ENCODE measurements at places on chromosomes 11 and 22. TPM values are rescaled to one million over a fixed set of nuclear protein-coding genes. Genes with fewer than 3 reads are reported as not detected.

Gene HEPHL1
- total RNA-seq: 0.79 TPM

Gene HPX
- total RNA-seq: 0.28 TPM

Gene SCUBE2
- not detected for total RNA-seq

Gene NUDT8
- total RNA-seq: 18.3 TPM

Gene BTBD18
- total RNA-seq: not detected

Gene OOSP1
- not detected for total RNA-seq

Gene SMTNL1
- total RNA-seq: not detected

Gene PPM1F
- total RNA-seq: 29.3 TPM

Gene CHEK1
- total RNA-seq: 28.4 TPM

Gene FJX1
- 76.9 TPM for total RNA-seq

Gene NXPE2
- total RNA-seq: not detected

Gene OR2AG2
- 0.07 TPM for total RNA-seq

Gene ROM1
- 1.7 TPM for total RNA-seq

Gene LDHAL6A
- not detected for total RNA-seq

Gene MIEF1
- total RNA-seq: 31.8 TPM

Gene ZBED4
- total RNA-seq: 17.5 TPM

Gene FOLR2
- not detected for total RNA-seq

Gene CCDC88B
- 8.7 TPM for total RNA-seq

Gene OR8D1
- total RNA-seq: not detected

Gene HEPN1
- not detected for total RNA-seq

Gene LAYN
- 6.7 TPM for total RNA-seq

Gene TCN2
- total RNA-seq: 4.4 TPM

Gene SLC22A9
- not detected for total RNA-seq

Gene PAAF1
- 16.5 TPM for total RNA-seq

Gene DUSP8
- total RNA-seq: 0.56 TPM

Gene MS4A7
- total RNA-seq: not detected

Gene POU2AF2
- total RNA-seq: not detected

Gene SULT4A1
- 0.09 TPM for total RNA-seq

Gene ADAMTS8
- total RNA-seq: not detected

Gene LARGE2
- total RNA-seq: 25.0 TPM

Gene MIF
- total RNA-seq: 1,082 TPM

Gene PDE2A
- total RNA-seq: not detected

Gene TSSC4
- 40.8 TPM for total RNA-seq

Gene ZDHHC8
- total RNA-seq: 13.1 TPM

Gene MAML2
- 8.5 TPM for total RNA-seq

Gene GGTLC2
- not detected for total RNA-seq

Gene MED19
- 7.3 TPM for total RNA-seq

Gene C22orf42
- total RNA-seq: not detected

Gene B3GAT1
- total RNA-seq: not detected

Gene OR4A47
- not detected for total RNA-seq

Gene OR5AN1
- total RNA-seq: not detected

Gene TXN2
- total RNA-seq: 87.5 TPM

Gene MISFA
- 0.85 TPM for total RNA-seq

Gene AIFM3
- total RNA-seq: 0.56 TPM

Gene MRGPRX4
- not detected for total RNA-seq

Gene NAALAD2
- total RNA-seq: not detected

Gene ETS1
- 52.7 TPM for total RNA-seq

Gene ZNF70
- total RNA-seq: 1.6 TPM

Gene DDX25
- not detected for total RNA-seq

Gene CASP5
- not detected for total RNA-seq

Gene CATSPER1
- total RNA-seq: not detected

Gene RTCB
- total RNA-seq: 89.5 TPM

Gene RFPL1
- total RNA-seq: not detected
